ENCODE measurements at places on chromosomes 11 and 22.

GRCh38 chr11:2446590-2447252 lies 1.9 kb downstream of the KCNQ1 start:
- no peak for DNase-seq

DNA sequence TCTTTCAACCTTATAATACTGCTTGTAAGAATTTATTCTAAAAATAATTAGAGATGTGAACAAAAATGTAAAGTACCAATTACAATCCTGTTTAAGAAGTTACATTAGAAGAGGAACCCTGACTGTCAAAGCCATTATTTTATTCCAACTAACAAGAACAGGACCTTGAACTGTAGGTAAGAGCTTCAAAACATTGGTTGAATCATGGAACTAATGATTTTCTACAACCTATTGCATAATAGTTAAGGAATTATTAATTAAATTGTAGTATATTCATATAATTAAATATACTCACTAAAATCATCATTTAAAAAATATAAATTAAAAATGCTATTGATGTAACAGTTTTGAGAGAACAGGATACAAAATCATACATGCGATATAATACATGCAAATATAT lies 649.4 kb upstream of the KIRREL3 start:
- no peak for DNase-seq

DNA sequence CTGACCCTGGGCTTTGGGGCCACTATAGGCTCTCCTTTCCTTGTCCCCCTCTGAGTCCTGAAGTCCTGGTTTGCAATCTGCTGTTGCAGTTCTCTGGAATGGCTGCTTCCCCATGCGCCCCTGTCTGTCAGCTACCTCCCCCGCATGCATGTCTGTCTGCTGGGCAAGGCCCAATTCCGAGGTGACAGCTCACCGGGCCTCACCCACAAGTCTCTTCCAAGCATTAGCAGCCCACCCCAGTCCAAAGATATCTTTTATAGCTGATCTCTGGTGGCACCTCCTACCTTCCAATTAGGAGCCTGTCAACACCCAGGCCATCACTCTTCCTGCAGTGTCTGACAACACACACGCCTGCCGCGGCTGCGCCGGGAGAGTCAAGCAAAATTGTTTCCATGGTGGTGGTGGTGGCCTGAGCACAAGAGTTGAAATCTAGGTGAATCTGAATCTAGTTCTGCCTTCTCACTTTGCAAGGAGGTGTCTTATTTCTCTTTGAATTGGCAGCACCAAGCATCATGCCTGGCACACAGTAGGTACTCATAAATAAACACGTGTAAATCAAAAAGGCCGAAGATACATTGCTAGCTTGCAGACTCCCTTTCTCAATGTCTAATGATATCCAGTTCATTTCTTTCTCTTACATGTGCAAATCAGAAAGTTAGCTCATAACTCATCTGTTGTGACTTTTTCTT lies 1.2 kb upstream of the LMO2 start:
- DNase-seq: no peak

GRCh38 chr11:17208257-17208999 lies 642 bp upstream of the PIK3C2A start:
- DNase-seq: peak; percentile 3

GRCh38 chr22:20940186-20940651 lies 23.0 kb downstream of the CRKL start:
- DNase-seq: no peak

- no peak for DNase-seq
These were observed 152.3 kb upstream of the CCDC90B start for GRCh38 chr11:83438438-83438837.

GRCh38 chr22:33539902-33540751 lies 380.1 kb downstream of the LARGE1 start:
- no peak for DNase-seq

DNA sequence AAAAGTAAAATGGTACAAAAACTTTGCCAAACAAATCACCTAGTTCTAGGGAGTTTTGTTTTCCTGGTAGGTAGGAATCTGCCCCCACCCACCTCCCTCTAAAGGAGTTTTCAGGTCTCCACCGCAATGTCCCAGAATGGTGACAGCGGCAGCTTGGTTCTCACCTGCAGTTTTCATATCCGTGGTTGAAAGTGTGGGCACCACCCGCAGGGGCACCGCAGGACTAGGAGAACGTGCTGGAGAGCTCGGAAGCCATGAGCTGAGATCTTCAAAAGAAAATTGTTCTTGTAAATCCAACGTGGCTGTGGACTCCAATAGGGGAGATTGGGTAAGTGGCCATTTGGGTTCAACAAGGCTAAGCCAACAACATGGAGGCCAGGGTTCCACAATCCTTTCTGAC lies 10.8 kb downstream of the NFRKB start:
- no peak for DNase-seq

DNA sequence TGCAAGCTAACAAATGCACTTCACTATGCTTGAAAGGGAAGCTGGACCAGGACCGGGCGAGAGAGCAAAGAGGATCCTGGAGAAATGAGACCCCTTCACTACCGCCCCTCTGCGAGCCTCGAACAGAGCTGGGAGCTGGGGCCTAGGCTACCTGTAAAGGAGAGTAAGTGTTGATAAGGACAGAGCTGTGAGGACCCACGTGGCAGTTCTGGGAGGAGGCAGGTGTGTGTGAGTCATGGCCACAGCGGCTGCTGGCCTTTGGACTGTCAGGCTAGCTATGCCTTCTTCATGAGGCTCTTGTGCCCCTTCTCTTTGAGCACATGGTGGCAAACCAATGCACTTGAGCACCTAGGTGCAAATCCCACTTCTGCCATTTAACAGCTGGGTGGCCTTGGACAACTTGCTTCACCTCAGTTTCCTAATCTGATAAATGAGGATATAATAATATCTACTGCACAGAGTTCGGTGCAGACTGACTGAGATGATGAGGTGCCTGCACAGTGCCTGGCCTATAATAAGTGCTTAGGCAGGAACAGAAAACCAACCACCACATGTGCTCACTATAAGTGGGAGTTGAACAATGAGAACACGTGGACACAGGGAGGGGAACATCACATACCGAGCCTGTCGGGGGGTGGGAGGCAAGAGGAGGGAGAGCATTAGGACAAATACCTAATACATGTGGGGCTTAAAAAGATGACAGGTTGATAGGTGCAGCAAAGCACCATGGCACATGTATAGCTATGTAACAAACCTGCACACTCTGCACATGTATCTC lies 35.3 kb upstream of the KCNJ11 start:
- no peak for DNase-seq

GRCh38 chr11:30992513-30992849 lies 377.1 kb downstream of the DCDC1 start:
- DNase-seq: no peak

GRCh38 chr22:21865041-21865440 lies 2.4 kb downstream of the MAPK1 start:
- DNase-seq: peak; percentile 23

DNA sequence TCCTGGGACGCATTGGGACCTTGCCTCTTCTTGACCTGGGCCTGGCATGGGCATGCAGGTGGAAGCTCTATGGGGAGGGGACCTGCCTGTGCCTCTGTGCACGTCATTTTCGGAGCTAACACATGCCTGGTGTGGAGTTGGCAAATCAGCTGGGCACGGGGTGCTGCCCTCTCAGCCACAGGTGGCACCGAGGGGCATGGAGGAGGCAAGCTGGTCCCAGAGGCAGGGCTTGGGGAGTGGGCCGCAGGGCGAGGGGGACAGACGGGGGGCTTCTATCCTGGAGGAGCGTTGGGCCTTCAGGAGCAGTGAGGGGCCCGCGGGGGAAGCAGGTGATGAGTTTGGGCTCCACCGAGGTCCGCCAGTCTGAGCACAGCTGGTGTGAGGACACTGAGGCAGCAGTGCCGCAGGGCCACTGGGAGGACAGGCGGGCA lies 362.0 kb downstream of the TBC1D22A start:
- DNase-seq: no peak

DNA sequence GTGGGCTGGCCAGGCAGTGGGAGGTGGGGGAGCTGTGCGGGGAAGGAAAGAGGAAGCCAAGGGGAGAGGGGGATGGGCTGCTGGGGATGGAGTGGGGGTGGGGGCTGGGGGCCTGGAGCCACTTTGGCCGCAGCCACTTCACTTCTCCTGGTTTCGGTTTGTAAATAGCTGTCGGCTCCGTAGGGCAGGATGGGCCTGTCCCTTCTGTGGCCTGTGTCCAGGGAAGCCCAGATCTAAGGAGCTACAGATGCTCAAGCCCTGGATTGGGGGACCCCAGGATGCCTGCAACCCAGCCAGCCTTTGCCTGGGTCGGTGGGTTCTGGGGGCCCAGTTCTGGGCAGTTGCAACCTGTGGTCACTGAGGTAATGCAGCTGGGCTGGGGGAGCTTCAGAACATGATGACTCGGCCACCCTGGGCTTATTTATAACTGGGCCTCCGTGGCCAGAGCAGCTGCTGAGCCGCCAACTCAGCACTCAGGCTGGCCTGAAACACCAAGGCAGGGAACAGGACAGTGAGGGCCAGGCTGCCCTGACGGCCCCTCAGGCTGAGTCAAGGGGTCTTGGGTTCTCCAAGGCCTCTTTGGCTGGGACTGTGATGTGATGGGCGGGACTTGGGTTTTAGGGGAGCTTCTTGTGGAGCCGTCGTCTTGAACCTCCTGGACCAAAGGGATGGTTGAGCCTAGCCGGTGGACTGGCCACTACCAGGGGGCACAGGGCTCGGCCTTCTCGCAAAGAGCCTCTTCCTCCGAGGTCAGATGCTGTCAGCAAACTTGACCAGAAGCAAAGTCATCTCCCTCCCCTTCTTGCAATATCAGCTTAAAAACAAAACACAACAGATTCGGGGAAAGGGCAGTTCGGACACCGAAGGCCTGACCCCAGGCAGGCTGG lies 15.0 kb upstream of the SLC39A13 start:
- DNase-seq: no peak

- DNase-seq: no peak
These were observed 25.3 kb downstream of the PLEKHB1 start for GRCh38 chr11:73671701-73672100.

GRCh38 chr11:63813563-63814382 lies 517 bp downstream of the SPINDOC start:
- DNase-seq: peak; percentile 21

DNA sequence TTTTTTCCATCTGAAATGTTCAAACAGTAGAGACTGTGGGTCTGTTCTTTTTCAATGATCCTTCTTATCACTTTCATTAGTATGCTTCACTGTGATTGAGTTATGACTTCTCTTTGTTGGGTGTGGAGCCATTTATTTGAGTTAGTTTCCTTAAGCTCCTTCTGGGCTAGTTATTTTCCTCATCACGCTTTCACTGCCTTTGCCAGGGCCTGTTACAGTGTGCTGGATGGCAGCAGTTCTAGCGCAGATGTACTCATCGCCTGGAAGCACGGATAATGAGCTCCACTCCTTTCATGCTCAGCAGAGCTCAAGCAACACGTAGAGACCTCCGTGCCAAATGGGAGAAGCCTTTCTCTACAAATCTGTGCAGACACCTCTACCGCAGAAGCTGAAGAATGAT lies 7.0 kb upstream of the ARHGAP42 start:
- DNase-seq: no peak

DNA sequence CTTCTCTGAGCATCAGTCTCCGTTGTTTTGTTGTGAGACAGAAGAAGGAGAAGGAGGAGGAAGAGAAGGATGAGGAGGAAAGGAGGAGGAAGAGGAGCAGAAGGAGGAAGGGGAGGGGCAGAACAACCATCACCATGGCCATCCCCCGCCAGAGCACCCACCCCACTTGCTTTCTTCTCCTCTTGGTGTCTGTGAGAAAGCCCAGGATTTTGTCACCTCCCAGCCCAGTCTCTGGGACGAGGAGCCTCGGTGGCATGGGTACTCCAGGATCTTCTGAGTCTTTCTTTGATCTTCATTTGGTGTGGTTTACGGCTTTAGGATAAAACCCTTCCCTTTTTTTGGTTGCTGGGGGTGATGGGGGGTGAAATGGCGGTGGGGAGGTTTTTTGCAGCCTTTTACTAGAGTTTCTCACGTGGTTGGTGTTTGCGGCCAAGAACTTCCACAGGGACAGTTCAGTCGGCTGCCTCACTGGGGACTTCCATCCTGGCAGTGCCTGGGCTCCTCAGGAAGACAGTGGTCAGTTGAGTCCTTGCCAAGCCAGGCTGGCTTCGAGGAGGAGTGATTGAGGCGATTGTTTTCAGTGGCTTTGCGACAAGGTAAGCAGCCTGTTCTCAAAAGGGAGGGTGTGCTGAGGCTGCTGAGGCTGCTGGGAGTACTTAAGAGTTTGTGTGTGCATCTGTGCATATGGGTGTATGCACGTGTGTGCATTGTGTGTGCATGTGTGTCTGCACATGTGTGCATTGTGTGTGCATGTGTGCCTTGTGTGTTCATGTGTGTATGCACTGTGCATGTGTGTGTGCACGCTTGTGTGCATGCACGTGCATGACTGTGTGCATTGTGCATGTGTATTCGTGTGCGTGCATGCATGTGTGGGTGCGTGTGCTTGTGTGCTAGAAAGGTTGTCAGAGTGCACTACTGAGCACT lies 567.5 kb downstream of the TBC1D22A start:
- no peak for DNase-seq

- peak; percentile 5 for DNase-seq
These were observed 115.1 kb upstream of the RASSF10 start for GRCh38 chr11:12893787-12894672.

DNA sequence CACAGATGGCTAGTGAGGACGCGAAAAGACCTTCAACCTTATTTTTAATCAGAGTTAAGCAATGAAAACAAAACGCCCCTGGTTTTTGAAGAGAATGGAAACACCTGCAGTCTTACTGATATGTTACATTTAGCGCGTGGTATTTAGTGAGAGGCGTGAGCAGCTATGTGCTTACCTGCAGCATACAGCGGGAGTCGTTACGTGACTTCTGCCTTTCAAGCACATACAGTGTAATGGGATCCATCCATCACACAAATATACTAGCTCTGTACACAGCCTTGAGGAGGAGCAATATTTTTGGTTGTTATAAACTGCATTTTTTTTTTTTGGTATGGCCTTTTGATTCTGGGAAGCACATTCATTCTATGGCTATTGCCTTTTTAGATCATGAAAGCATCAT lies 5.5 kb downstream of the KRTAP5-2 start:
- no peak for DNase-seq

GRCh38 chr22:22362311-22362710 lies 117.7 kb downstream of the VPREB1 start:
- no peak for DNase-seq

GRCh38 chr11:45959851-45960250 lies 37.4 kb downstream of the LARGE2 start:
- no peak for DNase-seq

DNA sequence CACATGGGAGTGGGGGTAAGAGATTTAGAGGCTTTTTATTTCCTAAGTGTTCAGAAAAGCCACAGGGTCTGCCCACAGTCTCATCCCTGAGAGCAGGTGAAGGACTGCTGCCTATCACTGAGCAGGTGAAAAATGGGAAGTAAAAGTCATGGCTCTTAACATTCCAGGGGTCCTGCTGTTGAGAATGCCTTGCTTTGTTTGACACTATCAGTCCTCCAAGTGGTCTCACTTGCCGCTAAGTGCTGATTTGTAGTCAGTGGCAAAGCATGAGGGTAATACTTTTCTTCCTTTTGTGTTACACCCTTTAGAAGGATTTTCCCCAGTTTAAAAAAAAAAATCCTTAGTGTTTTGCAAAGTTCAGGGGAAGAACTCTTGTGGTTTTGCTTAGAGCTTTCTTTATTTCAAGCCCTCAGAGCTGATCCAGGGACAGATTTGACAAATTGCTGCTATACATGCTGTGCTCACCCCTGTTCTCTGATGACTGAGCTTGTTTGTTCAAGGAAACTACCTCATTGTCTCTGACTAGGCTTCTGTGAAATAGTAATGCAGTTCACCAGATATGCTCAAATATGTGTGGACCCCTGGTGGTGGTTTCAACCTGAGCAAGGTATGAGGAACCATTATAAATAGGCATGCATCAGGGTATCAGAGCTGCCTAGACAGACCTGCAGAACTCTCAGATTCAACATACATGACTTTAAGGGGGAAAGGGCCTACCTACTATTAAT lies 141.0 kb downstream of the ARHGAP42 start:
- no peak for DNase-seq

All from stimulated activated CD8-positive, alpha-beta memory T cell treated with anti-CD3 and anti-CD28 coated beads, Interleukin-15, amount 100 ng/mL, for 48 hours (primary cell).